Peyer's patch (tissue), 4 donors: ENCODE measurements at places on chromosomes 12 and 14. TPM values are rescaled to one million over a fixed set of nuclear protein-coding genes. Genes with fewer than 3 reads are reported as not detected.

AMN gene
- 803 TPM for total RNA-seq

GPRC5A gene
- 16.5 TPM for total RNA-seq

CLEC4D gene
- total RNA-seq: not detected

ERG28 gene
- total RNA-seq: not detected

ACOT4 gene
- total RNA-seq: 4.3 TPM

PARPBP gene
- total RNA-seq: 4.1 TPM

- H3K4me1 ChIP-seq: no peaks in the 10 kb centered on the region
- no peak overlapping the region for H3K4me3 ChIP-seq
- no peak overlapping the region for H3K27ac ChIP-seq
- no peaks in the 10 kb centered on the region for H3K36me3 ChIP-seq
- DNase-seq: no peak
- H3K27me3 ChIP-seq: no peaks in the 10 kb centered on the region
These were observed 208.0 kb downstream of the NOVA1 start for GRCh38 chr14:26389646-26390508.

- H3K27me3 ChIP-seq: no peaks in the 10 kb centered on the region
- no peak overlapping the region for H3K4me3 ChIP-seq
- H3K36me3 ChIP-seq: no peaks in the 10 kb centered on the region
- DNase-seq: no peak
- H3K4me1 ChIP-seq: no peaks in the 10 kb centered on the region
These were observed 57.3 kb upstream of the E2F7 start for GRCh38 chr12:77122661-77123060.

DNA sequence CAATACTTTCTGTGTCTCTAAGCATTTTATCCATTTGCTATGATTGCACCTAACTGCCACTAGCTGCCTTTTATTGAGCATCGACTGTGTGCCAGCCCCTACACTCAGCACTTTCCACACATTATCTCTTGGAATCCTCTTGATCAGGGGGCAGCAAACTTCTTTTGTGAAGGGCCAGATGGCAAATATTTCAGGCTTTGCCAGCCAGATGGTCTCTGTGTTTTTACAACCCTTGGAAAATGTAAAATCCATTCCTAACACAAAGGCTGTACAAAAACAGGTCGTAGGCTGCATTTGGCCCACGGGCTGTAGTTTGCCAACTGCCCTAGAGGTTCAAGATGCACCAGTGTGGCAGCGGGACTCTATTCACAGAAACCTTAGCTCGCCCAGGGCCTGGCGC lies 19.5 kb downstream of the FOXN4 start:
- H3K36me3 ChIP-seq: no peaks in the 10 kb centered on the region
- no peak for DNase-seq
- H3K4me3 ChIP-seq: no peak overlapping the region
- H3K27ac ChIP-seq: no peak overlapping the region
- H3K4me1 ChIP-seq: no peaks in the 10 kb centered on the region
- no peaks in the 10 kb centered on the region for H3K27me3 ChIP-seq

GRCh38 chr12:93019975-93020630 lies 91.0 kb upstream of the EEA1 start:
- H3K4me3 ChIP-seq: no peak overlapping the region
- H3K27ac ChIP-seq: peak overlapping the region; percentile 77
- peaks cover 2% of the 10 kb centered on the region for H3K4me1 ChIP-seq
- DNase-seq: no peak

DNA sequence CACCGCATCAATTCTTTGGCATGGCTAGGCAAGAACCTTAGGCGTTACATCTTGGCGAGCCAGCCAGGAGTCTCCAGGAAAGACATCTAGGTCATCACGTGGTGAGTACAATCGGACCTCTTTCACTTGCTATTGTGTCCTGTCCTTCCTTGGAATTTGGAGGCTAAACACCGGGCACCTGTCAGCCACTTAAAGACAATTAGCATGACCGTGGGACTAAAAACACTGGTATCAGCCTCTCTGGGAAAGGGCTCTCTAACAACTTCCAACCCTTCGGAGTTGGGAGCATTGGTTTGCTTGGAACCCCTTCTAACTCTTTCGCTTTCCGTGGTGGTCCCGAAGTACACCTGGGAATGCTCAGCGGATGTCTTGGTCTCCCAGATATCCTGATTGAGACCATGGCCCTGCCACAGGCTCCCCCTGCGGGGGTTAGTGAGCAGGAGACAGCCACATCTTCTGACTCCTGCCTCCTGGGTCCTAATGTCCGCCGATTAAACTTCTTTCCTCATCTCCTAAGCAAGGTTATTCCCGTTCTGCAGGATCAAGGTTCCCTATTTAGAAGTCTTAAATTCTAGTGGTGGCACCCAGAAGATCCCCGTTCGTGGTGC lies 971.7 kb downstream of the FSCB start:
- H3K4me3 ChIP-seq: no peak overlapping the region
- no peak for DNase-seq
- H3K4me1 ChIP-seq: no peaks in the 10 kb centered on the region
- no peak overlapping the region for H3K27ac ChIP-seq

DNA sequence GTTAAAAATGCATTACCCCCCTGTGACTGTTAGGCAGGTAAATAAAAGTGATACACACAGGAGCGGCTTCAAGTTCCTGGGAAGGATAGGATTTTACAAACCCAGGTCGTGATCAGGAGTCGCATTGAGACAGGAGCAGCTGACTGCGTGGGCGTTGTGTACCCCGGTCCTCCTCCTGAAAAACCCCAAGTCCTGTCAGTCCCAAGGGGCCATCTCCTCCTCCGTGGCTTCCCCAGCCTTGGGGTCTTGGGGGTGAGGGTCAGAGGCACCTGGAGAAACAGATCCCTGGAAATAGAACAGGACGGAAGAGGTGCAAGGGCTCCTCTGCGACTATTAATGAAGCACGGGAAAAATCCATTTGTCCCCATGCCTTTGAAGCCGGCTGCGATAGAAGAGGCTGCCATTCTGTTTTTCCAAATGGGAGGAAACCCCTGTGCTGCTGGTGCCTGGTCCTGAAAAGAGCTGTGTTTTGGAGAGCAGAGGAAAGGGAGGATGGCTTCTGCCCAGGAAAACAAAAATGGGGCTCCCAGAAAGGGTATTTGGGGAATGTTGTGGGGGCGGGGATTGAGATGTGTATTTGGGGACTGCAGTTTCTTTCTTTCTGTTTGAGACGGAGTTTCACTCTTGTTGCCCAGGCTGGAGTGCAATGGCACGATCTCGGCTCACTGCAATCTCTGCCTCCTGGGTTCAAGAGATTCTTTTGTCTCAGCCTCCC lies 143.1 kb downstream of the ZNF664 start:
- DNase-seq: no peak
- H3K27me3 ChIP-seq: no peaks in the 10 kb centered on the region
- H3K27ac ChIP-seq: no peak overlapping the region
- H3K4me3 ChIP-seq: no peak overlapping the region
- H3K4me1 ChIP-seq: no peaks in the 10 kb centered on the region
- no peaks in the 10 kb centered on the region for H3K36me3 ChIP-seq
